ENCODE measurements at places on chromosomes 11 and 22.
A peak's percentile ranks its signal among the peaks of the same experiment; 100 is the strongest.

GRCh38 chr11:15826826-15827225, 529.5 kb downstream of the SOX6 start:
- DNase-seq, result no peak

GRCh38 chr11:95566211-95566610, 223.4 kb downstream of the FAM76B start:
- peak; percentile 50 for DNase-seq

GRCh38 chr11:12749442-12749841, 75.2 kb downstream of the TEAD1 start:
- DNase-seq, result no peak

DNA sequence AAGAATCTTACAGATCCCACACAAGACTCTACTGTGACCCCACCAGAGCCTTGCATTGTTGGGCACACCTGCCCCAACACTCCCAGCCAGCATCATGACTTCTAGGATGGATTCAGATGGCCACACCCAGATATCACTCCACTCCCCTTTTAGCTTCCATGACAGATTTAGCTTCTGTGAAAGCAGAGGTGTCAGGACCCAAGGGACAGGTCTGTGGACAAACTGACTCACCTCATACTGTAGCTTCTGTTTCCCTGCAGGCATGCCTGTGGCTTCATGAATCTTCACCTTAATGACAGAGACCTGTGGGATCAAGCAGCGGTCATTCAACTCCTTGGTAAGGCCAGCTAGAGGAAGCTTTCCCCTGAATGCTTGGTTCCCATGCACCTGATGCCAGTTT, 8.5 kb upstream of the TBC1D10A start:
- DNase-seq, result no peak

DNA sequence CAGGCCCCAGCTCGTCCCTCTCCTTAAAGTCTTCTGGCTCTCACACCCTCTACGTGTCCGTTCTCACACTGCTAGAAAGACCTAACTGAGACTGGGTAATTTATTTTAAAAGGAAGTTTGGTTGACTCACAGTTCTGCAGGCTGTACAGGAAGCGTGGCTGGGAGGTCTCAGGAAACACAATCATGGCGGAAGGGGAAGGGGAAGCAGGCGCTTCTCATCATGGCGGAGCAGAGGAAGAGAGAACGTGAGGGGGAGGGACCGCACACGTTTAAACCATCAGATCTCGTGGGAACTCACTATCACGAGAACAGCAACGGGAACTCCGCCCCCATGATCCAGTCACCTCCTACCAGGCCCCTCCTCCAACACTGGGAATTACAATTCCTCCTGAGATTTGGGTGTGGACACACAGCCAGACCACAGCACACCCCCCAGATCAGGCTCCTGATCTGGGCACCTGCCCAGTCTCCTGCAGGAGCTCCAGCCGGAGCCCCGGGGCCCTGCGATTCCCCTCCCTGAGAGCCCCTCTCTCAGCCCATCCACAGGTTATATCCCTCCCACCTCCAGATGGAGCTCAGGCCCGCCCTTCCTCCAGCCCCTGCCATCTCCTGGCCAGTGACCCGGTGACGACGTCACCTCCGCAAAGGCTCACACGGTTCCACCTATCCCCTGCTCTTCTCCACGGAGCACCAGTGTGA, 170.2 kb downstream of the BRD1 start:
- DNase-seq, result no peak

GRCh38 chr22:24554313-24555164, at the start of gene GUCD1:
GUCD1 (minus strand) TSS chr22:24555138; CDS start chr22:24554991, 147 bp downstream.
- DNase-seq, result peak; percentile 25

DNA sequence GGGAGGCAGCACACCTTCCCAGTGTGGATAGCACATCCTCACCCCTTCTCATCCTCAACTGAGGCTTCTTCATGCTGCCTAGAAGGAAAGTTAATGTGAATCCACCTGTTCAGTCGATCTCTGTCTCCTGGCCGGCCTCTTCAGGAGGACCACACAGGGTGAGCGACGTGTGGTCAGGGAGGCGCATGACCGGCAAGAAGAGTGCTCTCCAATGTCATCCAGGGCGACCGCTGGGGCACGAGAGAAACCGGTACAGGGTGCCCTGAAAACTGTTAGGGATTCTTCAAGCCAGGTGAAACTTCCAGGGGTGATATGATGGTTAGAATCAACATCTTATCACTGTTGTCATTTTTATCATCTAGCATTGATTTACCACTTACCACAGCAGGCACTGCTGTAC, 43.0 kb downstream of the IGSF9B start:
- DNase-seq, result no peak

GRCh38 chr11:101436511-101437142, 147.2 kb downstream of the TRPC6 start:
- peak; percentile 58 for DNase-seq

DNA sequence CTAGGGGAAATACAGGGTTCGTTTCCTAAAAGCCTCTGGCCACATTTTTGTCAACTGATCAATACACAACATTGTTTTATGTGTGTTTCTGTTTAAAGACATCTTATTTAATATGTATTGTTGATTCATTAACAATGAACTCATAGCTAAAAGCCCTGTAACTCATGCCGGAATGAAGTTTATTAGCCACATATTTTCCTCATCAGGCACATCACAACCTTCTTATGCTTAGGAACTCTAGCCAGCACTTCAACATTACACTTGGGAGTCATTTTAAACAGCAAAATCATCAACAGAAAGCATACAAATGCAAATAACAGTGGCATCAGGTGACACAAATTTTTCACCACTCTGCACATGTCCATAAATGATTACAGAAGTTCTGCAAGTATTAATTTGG, 15.1 kb upstream of the BLID start:
- DNase-seq, result no peak

DNA sequence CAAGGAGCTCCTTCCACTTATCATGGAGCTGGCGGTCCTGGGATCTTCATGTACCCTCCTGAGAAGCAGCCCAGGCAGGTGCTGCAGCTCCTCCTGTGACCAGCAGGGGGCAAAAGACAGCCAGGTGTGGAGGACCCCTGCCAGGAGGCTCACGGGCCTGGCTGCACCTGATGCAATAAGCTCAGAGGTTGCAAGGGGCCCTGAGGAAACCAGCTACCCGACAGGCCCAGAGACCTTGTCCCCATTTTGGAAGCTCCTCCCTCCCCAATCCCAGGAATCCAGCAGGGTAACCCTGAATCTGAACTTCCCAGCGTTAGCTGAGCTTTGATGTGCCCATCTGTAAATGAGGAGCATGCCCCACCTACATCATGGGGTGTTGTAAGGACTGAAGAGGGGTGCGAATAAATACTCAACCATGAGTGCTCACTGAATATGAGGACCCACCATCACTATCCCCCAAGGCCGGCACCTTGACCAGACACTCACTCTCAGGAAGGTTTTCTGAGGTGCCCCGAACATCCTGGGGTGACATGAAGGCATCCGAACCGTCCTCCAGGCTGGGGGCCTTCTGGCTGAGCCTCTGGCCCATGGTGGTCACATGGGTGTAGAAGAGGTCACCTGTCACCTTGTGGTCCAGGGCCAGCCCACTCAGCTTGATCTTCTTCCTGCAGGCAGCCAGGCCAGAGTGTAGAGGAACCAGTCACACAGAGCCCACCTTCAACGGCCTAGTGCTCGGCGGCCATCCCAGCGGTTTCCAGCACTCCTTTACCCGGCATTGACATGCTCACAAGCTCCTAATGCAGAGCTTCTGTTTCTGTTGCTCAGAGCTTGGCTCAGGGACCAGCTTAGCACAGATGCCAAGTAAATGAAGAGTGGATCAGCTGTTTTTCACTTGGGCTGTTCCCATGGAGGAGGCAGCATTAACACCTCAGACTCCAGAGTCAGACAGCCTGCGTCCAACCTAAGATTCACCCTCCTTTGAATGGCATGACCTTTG, 21.7 kb downstream of the SLC43A1 start:
- DNase-seq, result no peak

- peak; percentile 23 for DNase-seq
Measured at GRCh38 chr11:31259797-31260196, 109.7 kb downstream of the DCDC1 start.

- DNase-seq, result peak; percentile 13
Measured at GRCh38 chr11:108926841-108927577, 262.1 kb downstream of the DDX10 start.

- no peak for DNase-seq
Measured at GRCh38 chr11:97683733-97684132, 1293.9 kb downstream of the JRKL start.

DNA sequence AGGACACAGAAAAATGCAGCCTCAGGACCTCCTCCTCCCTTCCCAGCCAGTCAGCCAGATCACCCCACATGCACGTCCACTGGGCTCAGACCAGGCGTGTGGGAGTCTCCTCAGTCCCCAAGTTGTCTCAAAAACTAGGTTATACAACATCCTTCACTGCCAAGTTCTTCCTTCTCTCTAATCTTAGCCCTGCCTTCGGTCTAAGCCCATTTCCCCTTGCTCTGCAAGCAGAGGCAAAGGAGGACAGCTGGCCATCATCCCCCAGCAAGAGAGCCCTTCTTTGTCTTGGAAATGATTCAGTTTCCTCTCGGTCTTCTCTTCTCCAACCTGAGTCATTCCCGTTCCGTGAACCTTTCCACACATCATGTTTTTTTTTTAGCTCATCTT, 14.0 kb upstream of the NRGN start:
- no peak for DNase-seq

- peak; percentile 87 for DNase-seq
Measured at GRCh38 chr22:24592851-24593558, at the start of gene LRRC75B. LRRC75B (minus strand) TSS chr22:24593073; CDS start chr22:24593039, 34 bp downstream.

DNA sequence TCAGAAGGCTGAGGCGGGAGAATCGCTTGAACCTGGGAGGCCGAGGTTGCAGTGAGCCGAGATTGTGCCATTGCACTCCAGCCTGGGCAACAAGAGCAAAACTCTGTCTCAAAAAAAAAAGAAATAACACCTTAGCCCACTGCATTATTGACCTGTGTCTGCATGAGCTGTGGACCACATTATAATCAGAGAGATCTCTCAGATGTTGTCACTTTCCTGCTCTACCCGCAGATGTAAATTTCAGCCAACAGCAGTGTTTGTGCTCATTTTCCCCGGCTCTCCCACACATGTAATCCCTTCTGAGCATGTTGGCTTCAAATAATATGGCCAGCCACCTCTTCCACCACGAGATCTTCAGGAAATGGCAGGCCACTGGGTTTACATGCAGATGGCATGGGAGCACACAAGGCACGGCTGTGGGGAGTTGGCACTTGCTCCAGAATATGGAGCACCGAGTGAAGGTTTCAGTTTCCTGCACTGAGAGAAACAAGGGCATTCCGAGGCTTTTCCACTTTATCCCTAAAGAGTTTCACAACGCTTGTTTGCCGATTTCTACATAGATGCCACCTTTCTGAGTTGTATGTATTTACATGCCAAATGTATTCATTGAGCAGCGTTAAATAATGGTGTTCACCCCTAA, 19.7 kb downstream of the CDPF1 start:
- no peak for DNase-seq

DNA sequence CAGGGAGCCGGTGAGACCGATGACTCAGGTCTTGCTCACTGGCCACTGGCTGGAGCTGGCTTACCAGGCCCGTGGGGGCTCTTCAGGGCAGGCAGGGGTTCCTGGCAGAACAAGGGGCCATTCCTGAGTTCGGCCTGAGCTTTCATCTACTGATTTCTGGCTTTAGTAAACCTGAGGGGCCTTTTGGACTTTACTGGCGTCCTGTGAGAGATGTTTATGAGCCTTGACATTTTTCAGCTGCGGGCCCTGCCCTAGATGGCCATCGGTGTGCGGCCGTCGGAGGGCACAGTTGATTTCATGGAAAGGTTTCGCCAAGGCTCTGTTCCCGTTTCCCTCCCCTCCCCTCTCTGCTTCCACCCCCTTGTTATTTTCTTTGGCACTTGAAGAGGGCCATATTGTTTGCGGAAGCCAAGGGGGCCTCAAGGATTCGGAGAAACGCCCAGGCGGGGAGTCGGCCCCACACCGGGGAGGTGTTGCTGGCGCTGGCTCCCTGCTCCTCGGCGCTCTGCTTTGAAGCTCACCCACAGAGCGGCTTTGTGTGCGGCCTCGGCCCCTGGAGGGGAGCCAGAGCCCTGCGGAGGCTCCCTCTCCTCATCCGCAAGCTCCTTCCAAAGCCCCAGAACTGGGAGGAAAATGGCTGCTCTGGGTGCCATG, 17.7 kb downstream of the ELF5 start:
- peak; percentile 46 for DNase-seq

GRCh38 chr11:94089341-94089740, 39.3 kb upstream of the PANX1 start:
- DNase-seq, result no peak

- no peak for DNase-seq
Measured at GRCh38 chr11:86337227-86337626, 35.2 kb downstream of the HIKESHI start.

DNA sequence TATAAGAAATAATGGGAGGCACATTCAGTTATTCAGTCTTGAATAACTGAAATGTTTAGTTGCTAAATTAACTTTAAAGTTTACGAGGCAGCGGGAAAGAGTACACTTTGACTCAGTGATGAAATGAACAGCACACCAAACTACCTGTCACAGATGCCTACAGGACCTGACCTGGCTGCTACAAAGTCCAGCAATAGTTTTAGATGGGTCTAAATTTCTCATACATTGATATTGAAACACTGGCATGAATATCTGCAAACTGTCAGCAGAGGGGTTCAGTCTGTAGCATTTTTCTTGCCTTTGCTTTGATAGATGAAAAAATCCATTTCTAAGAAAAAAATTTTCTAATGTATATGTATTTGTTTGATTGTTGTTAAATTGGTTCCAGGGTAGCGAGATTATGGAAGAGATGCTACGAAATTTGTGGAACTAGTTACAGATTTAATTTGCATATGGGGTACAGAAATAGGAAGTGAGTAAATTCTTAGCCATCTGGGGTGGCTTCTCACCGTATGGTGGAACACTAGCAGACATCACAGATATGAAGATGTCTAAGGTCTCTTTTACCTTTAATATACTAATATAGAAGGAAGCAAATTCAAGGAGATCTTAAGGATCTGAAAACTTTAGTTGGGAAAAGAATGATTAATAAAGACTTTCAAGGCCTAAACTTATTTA, 20.8 kb upstream of the GAB2 start:
- no peak for DNase-seq

DNA sequence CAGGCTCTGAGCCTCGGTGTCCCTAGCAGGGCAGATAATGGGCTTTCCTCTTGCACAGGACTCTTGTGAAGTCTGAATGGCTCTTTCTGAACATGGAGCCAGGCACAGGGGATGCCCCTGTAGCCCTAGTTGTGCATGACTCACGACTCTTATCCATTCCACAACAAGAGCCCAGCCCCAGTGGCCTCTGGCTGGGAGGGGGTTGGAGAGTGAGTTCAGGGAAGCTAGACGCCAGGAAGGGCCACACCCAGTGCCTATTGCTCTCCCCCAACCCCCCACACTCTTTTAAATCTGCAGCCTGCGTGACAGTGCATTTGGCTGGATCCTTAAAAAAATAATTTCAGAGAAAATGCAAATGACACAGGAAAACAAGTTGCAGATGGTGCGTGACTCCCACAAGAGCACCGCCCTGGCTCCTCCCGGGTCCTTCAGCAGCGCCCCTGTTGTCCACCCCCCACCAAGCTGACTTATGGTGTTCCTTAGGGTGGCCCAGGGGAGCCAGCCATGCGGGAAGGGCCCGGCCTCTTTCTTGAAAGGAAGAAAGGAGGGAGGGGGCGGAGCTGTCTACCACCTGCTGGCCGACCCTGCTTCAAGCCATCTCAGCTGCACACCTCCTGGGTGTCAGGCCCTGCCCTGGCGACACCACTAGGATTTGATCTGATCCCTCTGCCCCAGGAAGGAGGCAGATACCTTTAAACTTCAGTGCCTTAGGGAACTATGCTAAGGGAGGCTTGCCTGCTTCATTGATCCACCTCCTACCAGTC, 74.7 kb downstream of the MN1 start:
- DNase-seq, result no peak
